ENCODE measurements at places on chromosomes 3 and 15. TPM values are rescaled to one million over a fixed set of nuclear protein-coding genes. Genes with fewer than 3 reads are reported as not detected.

The PP2D1 gene
- total RNA-seq, result not detected

The TF gene
- total RNA-seq, result 0.08 TPM

The SLC22A13 gene
- 1.6 TPM for total RNA-seq

The ANKRD34C gene
- not detected for total RNA-seq

The NMNAT3 gene
- 0.32 TPM for total RNA-seq

The WDR72 gene
- not detected for total RNA-seq

The FETUB gene
- not detected for total RNA-seq

The FMN1 gene
- total RNA-seq, result 6.2 TPM

The RBP2 gene
- total RNA-seq, result not detected

The GOLGA8G gene
- total RNA-seq, result not detected

The ALG1L2 gene
- total RNA-seq, result not detected

The CHRNA3 gene
- total RNA-seq, result not detected

The NXPE3 gene
- 16.4 TPM for total RNA-seq

The ZSCAN2 gene
- 10.7 TPM for total RNA-seq

The CKMT1B gene
- not detected for total RNA-seq

The SLC15A2 gene
- total RNA-seq, result under 0.01 TPM

The GATM gene
- total RNA-seq, result 0.96 TPM

The TMEM212 gene
- not detected for total RNA-seq

The ZBED2 gene
- 0.39 TPM for total RNA-seq

The IL16 gene
- 2.7 TPM for total RNA-seq

The MME gene
- 96.5 TPM for total RNA-seq

The MEIS2 gene
- 30.7 TPM for total RNA-seq

The MTHFS gene
- 12.0 TPM for total RNA-seq

The ARPIN gene
- 11.6 TPM for total RNA-seq

The HMCES gene
- 23.3 TPM for total RNA-seq

The TNIK gene
- 9.3 TPM for total RNA-seq

The ISLR2 gene
- 4.4 TPM for total RNA-seq

The GPX1 gene
- total RNA-seq, result 337 TPM

The MCF2L2 gene
- 0.52 TPM for total RNA-seq

The ZNF660 gene
- total RNA-seq, result 3.8 TPM

The PPP2R3A gene
- 8.5 TPM for total RNA-seq

The KNL1 gene
- 7.9 TPM for total RNA-seq

The GAP43 gene
- not detected for total RNA-seq

The TICRR gene
- 6.3 TPM for total RNA-seq

The CADM2 gene
- under 0.01 TPM for total RNA-seq

The SMCO1 gene
- not detected for total RNA-seq
